ENCODE measurements at places on chromosomes 3 and 15. TPM values are rescaled to one million over a fixed set of nuclear protein-coding genes. Genes with fewer than 3 reads are reported as not detected.

Gene ABI3BP
- total RNA-seq, result 177 TPM

DNA sequence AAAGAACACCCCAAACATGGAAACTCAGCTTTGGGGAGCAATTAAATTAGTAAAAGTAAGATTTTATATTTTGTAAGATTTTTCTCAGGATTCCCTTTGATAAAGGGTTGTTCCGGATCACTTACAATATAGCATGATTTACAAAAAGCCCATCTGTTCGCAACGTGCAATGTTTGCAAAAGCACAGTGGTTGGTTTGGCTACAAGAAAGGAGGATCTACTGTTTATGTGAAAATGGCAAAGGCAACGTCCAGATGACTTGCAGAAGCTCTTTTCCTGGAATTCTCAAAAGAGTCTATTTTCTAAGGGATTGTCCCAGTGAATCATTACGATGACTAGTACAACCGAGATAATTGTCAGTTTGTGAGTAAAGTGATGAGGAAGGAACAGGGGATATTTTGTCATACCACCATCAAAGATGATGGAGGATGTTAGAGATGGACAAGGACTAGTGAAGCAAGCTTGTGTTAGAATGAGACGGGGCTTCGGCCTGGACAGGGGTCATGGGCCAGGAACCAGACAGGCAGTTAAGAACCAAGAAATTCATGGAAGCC is 71.6 kb downstream of the CRYGS start:
- no peak for DNase-seq

Gene SCAANT1
- not detected for total RNA-seq

GRCh38 chr3:158710601-158711000 is 21.7 kb downstream of the RARRES1 start:
- DNase-seq, result no peak

Data from sigmoid colon (tissue), 7 donors.